ENCODE measurements at places on chromosomes 2 and 18.

GRCh38 chr2:26245231-26245732, 543 bp downstream of the HADHB start:
- peak; percentile 35 for DNase-seq

DNA sequence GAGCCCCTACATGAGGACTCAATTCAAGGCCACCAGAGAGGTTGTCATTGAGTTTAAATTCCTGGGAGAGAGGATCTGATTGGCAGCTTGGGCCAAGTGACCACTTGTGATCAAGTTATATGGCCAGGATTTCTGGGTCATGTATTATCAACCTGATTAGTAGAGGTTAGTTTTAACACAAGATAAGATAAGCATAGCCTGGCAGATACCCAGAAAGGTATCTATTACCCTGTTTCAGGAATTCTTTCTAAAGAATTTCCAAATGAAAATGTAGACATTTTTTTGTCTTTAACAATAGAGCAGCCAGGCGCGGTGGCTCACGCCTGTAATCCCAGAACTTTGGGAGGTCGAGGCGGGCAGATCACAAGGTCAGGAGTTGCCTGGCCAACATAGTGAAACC, 50.5 kb downstream of the BABAM2 start:
- no peak for DNase-seq

- DNase-seq, result no peak
These were observed 33.4 kb upstream of the PNO1 start for GRCh38 chr2:68124321-68124720.

GRCh38 chr18:54815086-54815485, 13.2 kb upstream of the RAB27B start:
- no peak for DNase-seq

- DNase-seq, result no peak
These were observed 385.2 kb downstream of the TNS1 start for GRCh38 chr2:217617616-217618022.

DNA sequence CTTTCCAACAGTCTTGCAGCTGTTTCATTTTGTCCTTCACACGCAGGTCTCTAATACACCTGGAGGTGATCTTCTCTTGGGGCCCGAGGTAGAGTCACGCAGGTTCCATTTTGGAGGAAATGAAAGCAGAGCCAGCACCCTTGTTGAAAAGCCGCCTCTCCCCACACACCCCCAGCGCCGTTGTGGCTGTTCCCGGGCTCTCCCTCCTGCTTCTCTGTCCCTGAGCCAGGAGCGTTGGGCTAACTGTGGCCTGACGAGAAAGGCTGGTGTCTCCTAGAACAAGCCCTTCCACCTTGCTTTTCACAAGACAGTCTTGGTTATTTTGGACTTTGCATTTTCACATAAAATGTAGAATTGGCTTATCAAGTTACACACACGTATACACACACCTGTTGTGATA, 16.3 kb downstream of the SNED1 start:
- no peak for DNase-seq

- DNase-seq, result no peak
These were observed 99.2 kb downstream of the DYNAP start for GRCh38 chr18:54690198-54690597.

- DNase-seq, result no peak
These were observed 8.5 kb upstream of the ETAA1 start for GRCh38 chr2:67388680-67389079.

DNA sequence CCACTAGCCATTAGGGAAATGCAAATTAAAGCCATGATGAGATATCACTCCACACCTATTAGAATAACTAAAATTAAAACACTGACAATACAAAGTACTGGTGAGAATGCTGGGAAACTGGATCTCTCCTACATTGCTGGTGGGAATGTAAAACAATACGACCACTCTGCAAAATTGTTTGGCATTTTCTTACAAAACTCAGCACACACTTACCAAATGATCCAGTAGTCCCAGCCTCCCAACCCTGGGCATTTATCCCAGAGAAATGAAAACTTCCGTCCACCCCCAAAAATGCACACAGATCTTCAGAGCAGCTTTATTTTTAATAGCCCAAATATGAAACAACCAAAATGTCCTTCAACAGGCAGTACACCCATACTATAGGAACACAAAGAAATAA, 8.9 kb upstream of the TMSB10 start:
- DNase-seq, result no peak

DNA sequence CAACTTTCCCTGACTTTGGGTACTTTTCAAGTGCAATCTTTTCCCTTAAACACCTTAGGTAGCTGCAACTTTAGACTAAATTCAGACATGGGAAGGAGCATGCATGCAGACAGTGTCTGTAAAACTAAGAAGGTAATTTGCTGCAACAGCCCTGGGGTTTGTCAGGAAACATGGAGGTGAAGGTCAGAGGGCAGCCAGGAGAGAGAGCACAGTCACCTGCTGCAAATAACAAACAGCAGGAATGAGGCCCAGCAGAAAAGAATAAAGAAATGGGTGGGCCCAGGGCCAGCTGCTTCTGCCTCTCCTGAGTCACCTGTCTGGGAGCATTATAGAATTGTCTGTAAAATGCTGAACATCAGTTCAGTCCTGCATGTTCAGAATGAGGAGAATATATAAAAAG, 35.2 kb downstream of the MTHFD2 start:
- DNase-seq, result no peak

- no peak for DNase-seq
These were observed 34.3 kb downstream of the ASB1 start for GRCh38 chr2:238461051-238461450.

DNA sequence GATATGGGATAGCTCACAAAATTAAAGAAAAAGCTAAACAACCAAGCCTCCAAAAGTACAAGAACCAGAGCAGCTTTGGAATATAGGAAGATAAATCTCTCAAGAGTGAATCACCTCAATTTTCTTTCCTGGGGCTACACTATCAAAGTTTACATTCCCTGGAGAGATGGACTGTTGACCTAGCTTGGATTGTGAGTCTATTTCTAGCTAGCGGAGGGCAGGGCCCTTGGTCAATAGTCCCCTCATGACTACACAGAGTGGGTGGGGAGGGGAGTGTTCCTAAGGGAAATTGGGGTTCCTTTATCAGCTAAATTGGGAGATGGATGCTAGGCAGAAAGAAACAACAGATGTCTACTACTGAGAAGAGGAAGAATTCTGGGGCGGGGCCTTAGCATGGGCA, 29.9 kb upstream of the EIF2AK3 start:
- DNase-seq, result no peak

DNA sequence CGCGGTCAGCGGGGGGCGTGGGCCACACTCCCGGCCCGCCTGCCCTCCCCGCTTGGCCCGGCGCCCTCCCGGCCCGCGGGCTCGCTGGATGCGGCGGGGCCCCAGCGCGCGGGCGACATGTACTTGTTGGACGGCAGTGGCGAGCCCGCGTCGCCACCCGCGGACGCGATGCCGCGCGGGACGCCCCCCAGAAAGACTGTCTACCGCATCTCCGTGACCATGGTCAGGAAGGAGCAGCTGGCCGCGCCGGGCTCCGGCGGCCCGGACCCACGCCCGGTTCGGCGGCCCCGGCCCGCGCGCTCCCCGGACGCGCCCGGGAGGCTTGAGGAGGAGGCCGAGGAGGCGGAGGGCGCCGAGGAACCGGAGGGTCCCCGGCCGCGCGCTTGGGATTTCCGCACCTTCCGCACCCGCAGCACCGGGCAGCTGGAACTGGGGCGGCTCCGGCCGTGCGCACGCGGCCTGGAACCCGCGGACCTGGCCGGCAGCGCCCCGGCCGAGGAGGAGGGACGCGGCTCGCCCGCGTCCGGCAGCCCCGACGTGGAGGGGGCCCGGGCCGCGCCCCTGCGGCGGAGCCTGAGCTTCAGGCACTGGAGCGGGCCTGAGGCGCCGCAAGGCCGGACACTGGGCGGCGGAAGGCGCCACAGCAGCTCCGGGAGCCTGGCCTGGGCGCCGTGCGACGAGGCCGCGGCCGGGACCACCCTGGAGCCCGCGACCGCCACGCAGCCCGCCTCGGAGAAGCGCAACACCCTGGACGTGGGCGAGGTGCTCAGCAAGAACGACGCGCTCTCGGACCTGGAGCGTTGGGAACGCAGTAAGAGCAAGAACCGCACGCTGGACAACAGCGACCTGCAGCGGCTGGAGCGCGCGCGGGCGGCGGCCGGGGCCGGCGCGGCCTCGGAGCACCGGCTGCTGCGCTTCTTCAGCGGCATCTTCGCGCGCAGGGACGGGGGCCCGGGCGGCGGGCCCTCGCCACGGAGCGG, 176.4 kb downstream of the AGAP1 start:
- no peak for DNase-seq

- DNase-seq, result no peak
These were observed 4.0 kb upstream of the RNF152 start for GRCh38 chr18:61896757-61897156.

DNA sequence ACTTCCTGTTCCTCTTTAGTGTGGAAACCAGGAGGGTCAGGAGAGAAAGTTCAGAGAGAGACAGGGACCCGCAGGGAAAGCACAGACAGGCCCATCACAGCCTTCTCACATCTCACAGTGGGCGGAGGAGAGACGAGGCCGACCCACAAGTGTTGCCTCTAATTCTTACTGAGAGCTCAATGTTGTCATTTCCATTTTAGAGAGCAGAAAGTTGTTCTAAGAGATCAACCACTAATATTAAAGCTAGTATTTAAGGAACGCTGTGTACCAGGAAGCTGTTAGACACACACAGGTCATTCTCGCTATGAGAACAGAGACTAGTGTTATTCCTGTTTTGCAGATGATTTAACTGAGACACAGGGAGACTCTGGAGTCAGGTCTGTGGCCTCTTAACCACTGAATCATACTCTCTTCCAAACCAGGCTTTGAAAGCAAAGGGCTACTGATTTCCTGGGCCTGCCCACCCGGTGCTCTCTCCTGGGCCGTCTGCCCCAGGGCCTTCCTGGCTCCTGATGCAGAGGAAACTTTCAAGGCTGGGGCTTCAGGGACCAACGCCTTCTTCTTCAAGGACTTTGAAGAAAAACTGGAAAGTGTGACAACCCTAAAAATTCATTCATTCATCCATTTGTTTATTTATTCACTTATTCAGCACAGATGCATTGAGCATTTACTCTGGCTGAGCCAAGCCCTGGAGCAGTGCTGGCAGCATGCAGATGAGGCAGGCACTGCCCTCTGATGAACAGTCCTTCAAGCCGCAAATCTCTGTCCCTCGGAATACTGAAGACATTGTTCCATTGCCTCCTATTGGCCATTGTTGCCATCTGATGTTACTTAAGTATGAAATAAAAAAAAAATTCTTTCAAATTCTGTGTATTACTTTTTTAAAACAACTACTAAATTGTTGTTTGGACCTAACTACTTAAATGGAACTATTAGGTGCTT, 37.2 kb upstream of the BIN1 start:
- no peak for DNase-seq

DNA sequence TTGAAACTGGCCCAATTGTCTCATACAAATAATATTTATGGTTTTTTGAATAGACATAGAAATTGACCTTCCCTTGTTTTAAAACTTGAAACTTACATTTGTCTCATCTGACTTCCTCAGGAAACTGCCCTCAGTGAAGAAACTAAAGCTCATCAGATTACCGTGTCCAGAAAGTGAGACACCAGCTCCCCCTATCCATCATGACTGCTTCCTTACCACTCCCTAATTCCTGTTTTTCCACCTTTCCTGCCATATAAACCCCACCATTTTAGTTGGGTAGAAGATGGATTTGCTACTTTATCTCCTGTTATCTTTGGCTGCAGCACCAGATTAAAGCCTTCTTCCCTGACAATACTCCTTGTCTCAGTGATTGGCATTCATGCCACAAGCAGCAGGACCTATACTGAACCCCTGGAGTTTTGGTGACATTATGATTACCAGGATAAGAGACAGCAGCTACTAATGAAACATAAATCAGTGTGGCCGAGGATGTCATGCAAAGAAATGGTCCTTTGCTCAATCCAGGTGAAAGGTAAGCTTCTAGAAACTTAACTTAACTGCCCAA, 1627.6 kb upstream of the ZEB2 start:
- no peak for DNase-seq

- no peak for DNase-seq
These were observed 216.8 kb upstream of the CNTNAP5 start for GRCh38 chr2:123808243-123808642.

DNA sequence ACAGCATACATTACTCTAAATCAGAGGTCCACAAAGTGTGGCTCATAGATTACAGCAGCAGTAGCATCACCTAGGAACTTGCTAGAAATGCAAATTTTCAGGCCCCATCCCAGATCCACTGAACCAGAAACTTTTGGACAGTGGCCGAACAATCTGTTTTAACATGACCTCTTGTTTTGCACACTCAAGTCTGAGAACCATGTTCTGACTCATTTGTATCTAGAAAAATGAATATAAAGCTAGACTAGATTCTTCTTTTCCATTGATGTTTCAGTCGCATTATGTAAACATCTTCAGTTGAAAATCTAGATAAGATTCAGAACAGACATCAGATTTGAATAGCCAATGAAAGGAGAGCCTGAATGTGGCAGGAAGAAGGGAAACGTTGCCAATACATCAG, 608.8 kb downstream of the LRP1B start:
- DNase-seq, result no peak

DNA sequence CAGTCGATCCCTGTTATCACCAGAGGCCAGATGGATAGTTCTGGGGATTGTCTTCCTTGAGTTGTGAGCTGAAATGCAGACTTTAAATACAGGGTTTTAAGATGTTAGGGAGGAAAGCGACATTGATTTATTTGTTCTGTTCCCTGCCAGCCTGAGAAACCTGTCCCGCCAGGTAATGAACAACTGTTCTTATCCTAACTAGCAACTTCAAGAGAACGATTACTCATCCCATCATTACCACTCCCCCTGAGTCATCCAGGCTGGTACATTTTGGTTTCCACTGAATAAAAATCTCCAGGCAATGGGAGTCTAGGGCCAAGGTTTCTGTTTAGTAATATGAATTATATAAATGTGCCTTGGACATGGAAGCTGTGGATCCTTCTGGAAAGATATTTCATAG, 131.2 kb downstream of the LYPD6B start:
- DNase-seq, result no peak

GRCh38 chr2:206204710-206205109, 45.0 kb downstream of the EEF1B2 start:
- no peak for DNase-seq

DNA sequence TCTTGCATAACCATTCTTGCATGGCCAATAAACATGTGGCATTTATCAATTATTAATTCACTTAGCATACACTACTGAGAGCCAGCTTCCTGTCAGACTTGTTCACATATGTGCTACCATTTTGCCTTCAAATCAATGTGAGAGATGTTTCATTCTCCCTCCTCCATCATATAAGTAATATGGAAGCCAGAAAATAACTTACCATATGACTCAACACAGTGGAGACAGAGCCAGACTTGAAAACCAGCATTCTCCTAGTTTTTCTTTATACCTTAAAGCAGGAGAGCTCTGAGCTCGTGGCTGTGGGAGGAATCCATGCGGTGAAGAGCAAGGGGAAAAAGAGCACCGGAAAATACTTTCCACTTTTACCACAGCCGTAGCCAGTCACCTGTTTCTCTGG, 215.0 kb upstream of the LRATD1 start:
- no peak for DNase-seq

GRCh38 chr2:21694079-21694878, 570.5 kb downstream of the TDRD15 start:
- DNase-seq, result no peak

DNA sequence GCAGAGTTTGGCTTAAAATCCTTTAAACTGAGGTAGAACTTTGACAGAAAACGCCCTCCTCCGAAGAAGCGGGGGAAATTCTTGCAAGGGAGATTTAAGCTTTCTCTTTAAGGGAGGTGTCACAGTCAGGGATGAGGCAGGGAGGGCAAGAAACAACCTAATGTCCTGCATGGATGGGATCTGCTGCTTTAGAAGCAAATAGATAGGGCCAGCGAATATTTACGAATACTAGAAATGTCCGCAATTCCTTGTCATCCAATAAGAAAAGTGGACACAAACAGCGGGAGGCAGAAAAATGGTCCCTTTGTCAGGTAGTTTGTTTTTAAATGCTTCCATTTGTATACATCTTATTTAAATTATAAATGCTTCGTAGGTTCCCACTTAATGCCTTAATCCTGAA, 12.0 kb downstream of the MEIS1 start:
- no peak for DNase-seq
